ENCODE measurements at places on chromosomes 5 and 9. TPM values are rescaled to one million over a fixed set of nuclear protein-coding genes. Genes with fewer than 3 reads are reported as not detected.

- no peak for DNase-seq
These were observed 189.6 kb upstream of the SEMA6A start for GRCh38 chr5:116763987-116764866.

- no peak for DNase-seq
These were observed 224.1 kb upstream of the DAB2 start for GRCh38 chr5:39648848-39649227.

Gene MYOT
- total RNA-seq: not detected

GRCh38 chr5:172303572-172304335 lies 20.2 kb upstream of the UBTD2 start:
- no peak for DNase-seq

GRCh38 chr5:111158105-111158744 lies 66.0 kb upstream of the CAMK4 start:
- peak; percentile 73 for DNase-seq

GRCh38 chr5:79420248-79420647 lies 93.7 kb downstream of the HOMER1 start:
- DNase-seq: no peak

Gene FUT7
- 17.8 TPM for total RNA-seq

DNA sequence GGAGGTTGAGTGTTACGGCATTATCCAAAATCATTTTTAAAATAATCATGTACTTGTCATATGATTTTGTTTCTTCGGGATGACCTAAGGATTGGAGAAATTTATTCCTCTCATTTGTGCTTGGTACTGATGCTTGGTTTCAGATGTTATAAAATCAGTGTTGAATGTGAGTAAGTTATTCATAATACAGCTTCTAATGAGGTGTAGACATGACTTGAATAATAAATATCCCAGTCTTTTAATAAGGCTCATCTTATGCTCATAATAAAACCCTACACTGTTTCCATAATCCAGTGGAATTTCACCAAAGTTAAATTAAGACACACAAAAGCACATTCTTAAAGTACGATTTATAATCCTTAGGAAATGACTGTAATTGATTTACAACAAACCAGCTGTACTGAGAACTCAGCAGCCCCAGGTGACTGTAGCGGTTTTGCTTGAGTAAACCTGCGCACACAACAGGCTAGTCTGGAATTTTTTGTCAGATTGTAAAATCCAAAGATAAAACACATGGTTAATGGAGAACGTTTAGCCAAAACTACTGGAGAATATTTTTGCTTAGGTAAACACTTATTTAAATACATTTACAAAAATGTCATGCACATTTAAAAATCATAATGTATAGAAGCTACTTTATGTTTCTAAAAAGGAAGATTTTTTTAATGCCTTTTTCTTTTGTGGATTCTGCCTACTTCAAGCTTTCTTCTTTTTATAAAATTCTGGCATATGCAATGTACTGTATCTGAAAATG lies 609.8 kb upstream of the GRAMD2B start:
- DNase-seq: no peak

GRCh38 chr9:130629443-130630070 lies 34.8 kb upstream of the PRDM12 start:
- no peak for DNase-seq

- no peak for DNase-seq
These were observed 3.2 kb downstream of the SLC36A1 start for GRCh38 chr5:151450605-151451004.

All from natural killer cell treated with Interleukin-12 subunit alpha and Interleukin-12 subunit beta and Interleukin-15 and Interleukin-18, amount 100 ng/mL, for 72 hours (primary cell).